Left lobe of liver (tissue), 2 donors: ENCODE measurements at places on chromosomes 1 and 21. TPM values are rescaled to one million over a fixed set of nuclear protein-coding genes. Genes with fewer than 3 reads are reported as not detected.
A peak's percentile ranks its signal among the peaks of the same experiment; 100 is the strongest.

GRCh38 chr1:85316321-85316720 lies 39.9 kb upstream of the BCL10 start:
- DNase-seq: no peak

DNA sequence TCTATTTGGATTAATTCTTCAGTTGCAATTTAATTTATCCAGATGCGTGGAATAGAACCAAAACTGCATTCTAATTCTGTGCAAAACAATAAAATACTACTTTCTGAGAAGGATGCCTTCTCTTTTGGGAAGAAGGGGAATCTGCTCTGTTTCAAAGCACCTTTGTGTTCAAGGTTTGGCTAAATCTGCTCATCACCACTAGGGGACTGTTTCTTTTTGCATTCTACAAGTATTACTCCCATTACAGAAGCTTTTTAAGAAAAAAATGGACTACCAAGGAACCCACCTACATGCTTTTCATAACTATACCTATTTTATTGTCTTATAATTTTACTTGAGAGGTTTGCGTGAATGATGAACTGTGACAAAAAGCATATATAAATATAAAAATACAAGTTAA lies 18.2 kb downstream of the MRPS6 start:
- DNase-seq: no peak

- no peak for DNase-seq
These were observed 62.8 kb downstream of the NRIP1 start for GRCh38 chr21:15001857-15002606.

- DNase-seq: no peak
These were observed 472.7 kb downstream of the PTPRU start for GRCh38 chr1:29708796-29709703.

DNA sequence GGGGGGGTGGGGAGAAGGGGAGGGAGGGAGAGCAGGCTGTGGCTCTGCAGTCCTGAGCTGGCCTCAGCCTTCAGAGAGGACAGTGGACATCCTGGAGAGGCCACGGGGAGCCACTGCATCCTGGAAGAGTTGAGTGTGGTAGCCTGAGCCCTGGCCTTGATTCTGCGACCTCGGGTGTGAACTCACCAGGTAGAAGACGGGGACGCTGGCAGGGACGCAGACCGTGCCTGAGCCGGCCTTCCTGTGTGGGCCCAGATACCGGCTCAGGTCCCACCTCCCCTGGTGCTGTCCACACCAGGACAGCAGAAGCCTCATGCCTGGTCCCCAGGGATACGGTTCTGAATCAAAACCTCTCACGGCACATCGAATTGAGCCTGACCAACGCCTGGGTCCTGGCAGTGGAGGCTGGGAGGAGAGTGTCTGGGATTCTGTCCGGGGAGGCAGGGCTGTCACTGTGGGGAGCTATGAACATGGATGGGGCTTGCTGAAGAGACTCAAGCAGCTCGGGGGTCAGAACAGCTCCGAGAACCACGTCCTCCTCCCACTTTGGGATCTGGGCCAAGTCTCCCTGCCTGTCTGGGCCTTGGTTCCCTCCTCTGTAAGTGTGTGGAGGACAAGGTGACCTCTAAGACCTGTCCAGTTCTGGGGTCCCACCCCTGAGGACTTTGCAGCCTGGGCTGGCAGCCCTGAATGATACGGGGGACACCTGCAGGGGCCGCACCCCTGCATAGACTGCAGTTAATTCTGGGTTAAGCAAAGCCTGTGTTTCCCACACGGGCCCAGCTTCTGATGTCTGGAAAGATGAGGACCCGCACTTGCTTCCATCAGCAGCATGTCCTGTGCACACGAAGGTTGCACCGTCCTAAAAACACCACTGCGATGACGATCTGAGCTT lies 30.4 kb downstream of the RRP1 start:
- no peak for DNase-seq

- DNase-seq: no peak
These were observed 623 bp downstream of the CAPN2 start for GRCh38 chr1:223712850-223713474.

DNA sequence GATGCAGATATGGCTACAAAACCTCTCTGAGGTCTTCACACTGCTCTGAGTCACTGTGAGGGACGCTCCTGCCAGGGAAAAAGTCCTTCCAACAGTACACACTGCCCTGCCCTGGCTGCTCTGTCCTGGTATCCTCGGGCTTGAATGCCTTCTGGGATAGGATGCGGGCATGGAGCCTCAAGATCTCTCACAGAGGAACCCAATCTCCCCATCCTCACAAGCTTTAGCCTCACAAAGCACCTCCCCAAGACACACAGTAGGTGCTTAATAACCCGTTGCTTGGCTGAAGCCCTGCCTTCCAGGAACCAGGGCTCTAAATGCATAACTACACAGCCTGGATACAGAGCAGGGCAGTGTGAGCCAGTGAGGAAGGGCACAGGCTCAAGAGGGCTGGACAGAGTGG lies 9.2 kb downstream of the RAP1GAP start:
- DNase-seq: no peak

DNA sequence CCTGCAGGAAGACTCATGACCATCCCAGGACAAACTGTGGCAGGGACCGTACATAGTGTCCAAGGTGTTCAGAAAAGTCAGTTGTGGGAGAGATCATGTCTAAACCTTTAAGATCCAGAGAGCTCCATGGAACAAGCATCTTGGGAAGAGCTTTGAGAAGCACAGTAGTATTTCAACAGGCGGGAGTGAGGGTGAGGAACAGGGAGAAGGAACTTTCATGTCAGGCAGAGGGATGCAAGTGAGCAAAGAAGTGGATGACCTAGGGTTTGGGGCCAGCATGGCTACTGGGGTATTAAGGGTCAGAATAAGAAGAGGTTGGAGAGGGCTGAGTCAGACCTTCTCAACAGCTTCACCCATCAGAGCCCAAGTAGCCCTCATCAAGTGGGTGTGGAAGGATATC lies 147.9 kb upstream of the ETV3 start:
- DNase-seq: no peak

DNA sequence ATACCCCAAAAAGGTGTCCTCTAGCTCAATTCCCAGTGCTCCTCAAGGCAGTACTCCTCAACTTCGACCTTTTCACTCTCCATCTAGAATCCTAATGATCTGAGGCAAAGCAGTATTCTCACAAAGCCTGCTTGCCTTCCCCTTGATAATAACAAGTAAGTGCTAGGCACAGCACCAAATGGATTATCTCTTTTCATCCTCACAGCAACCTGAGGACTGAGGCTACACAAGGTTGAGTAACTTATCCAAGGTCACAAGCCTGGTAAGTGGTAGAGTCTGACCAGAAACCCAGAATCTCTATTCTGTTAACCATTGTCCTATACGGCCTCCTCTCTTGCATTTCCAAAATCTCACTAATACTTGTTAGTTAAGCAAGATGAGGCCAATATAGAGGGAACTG lies 5.1 kb downstream of the SYDE2 start:
- DNase-seq: no peak

- no peak for DNase-seq
These were observed 55.7 kb upstream of the EFHD2 start for GRCh38 chr1:15353839-15354579.

DNA sequence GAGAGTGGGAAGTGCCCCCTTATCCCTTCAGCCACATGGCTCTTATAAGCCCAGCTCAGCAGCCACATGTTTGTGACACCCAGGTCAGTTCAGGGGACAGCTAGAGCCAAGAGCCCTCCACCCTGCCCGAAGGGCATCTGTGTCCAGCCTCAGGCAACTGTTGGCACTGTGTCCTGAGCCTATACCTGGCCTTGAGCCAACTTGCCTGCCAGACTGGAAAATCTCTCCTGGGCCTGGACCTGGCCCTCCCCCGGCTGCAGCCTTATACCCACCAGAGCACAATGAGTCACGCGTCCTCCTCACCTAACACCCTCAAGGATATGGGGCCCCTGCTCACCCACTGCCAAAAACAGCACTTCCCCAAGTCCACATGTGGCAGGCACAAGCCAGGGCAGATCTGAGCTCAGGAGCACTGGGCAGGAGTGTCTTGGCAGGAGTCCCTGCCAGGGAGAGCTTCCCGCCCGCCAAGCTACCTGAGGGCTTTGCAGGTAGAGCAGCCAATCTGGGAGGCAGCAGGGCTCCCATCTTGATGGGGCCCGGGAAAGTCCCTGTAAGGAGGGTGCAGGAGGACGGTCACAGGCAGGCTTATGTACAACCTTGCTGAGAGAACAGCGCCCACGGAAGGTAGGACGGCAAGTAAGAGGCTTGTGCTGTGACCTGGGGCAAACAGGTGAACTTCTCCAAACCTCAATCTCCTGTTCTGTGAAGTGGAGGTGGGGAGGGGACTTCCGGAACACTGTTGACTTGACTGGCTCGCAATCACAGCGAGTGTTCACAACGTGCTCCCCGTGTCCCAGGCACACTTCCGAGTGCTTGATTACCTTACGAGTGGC lies 19.8 kb upstream of the HSPG2 start:
- peak; percentile 69 for DNase-seq

- no peak for DNase-seq
These were observed at the start of gene CYP4X1 for GRCh38 chr1:47023268-47024140. Gene CYP4X1 (plus strand): TSS chr1:47023669. CDS start chr1:47023818, 149 bp downstream.

- no peak for DNase-seq
These were observed 9.3 kb upstream of the ANGPTL3 start for GRCh38 chr1:62588000-62588399.

GRCh38 chr1:56098946-56099345 lies 480.4 kb downstream of the PLPP3 start:
- no peak for DNase-seq

DNA sequence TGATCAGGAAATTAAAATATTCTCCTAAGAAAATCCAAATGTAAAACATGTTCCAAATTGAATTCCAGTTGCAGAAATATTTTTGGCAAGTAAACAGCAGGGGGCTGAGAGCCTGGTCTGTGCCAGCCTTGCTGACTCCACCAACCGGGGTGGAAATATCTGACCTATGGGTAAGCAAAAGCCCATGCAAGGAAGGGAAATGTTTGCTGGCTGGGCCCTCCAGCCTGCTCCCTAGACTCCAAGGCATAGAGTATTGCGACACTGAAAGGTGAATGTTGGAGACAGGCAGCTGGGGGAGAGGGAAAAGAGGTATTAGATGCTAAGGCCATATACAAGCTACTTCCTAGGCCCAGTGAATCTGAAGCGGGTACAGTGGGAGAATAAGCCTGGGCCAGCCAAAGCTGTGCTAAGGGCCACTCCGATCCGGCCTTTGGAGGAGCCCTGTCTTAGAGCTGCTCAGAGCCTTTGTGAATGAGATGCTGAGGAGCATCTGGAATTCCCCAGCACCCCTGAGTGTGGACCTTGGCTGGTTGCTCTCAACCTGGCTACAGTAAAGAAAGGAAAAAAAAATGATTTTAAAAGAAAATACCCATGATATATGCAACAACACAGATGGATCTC lies 24.9 kb upstream of the ATP1B1 start:
- no peak for DNase-seq

GRCh38 chr1:3155056-3155925 lies 86.3 kb downstream of the PRDM16 start:
- DNase-seq: no peak

- no peak for DNase-seq
These were observed 47.8 kb downstream of the GADD45A start for GRCh38 chr1:67732750-67733151.

- DNase-seq: no peak
These were observed 12.6 kb downstream of the PIGP start for GRCh38 chr21:37060296-37060695.

DNA sequence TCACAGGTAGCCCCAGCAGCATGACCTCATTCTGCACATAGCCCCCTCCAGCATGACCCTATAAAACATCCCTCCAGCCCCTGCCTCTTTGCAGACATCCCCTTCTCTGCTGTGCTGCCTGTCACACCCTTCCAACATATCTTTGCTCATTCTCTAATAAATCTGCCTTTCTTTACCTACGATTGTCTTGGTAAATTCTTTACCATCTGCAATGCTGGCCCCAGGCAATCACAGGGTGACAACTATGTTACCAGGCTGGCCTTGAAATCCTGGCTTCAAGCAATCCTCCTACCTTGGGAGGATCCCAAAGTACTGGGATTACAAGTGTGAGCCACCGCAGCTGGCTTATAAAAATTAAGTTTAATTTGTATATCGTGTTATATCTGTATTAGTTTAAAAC lies 134.5 kb downstream of the VAV3 start:
- DNase-seq: no peak

GRCh38 chr1:237205400-237206064 lies 163.5 kb downstream of the RYR2 start:
- no peak for DNase-seq

- DNase-seq: peak; percentile 18
These were observed 4.9 kb upstream of the TENT5C start for GRCh38 chr1:117600966-117601365.

DNA sequence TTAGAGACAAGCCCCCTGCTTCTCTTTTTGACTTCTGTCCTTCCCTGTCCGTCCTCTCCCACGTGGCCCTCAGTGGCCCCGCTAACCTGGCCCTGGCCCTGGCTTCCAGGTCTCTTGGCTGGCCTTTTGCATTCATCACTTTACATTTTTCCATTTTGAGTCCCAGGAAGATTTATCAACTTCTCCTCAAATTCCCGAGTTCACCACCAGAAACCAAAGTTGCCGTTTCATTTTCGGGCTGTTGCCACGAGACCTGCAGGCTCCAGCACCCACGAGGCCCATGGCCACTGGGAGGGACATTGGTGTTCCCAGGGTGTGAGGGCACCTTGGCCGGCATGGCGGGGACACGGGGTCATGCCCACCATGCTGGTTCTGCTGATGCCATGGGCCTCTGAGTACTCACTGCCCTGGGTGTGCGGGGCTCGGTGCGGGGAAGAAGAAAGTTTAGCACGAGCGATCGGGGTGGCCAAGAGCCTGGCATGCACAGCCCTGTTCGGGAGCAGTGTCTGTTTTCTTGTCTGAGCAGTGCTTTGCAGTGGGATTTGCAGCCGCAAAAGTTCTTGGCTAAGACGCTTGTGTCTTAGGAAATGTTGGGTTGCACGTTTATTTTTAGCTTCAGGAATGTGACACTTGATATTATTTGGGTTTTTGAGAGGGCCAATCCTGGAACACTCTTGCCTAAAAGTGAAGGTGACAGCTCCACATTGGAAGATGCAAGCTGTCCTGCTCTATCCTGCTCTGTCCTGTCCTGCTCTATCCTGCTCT lies 40.4 kb upstream of the ADARB1 start:
- no peak for DNase-seq

- no peak for DNase-seq
These were observed 40.2 kb downstream of the DUSP10 start for GRCh38 chr1:221701570-221702186.

GRCh38 chr1:34975771-34976170 lies 9.4 kb downstream of the TMEM35B start:
- no peak for DNase-seq

- DNase-seq: no peak
These were observed 46.5 kb downstream of the EDEM3 start for GRCh38 chr1:184708084-184708676.

DNA sequence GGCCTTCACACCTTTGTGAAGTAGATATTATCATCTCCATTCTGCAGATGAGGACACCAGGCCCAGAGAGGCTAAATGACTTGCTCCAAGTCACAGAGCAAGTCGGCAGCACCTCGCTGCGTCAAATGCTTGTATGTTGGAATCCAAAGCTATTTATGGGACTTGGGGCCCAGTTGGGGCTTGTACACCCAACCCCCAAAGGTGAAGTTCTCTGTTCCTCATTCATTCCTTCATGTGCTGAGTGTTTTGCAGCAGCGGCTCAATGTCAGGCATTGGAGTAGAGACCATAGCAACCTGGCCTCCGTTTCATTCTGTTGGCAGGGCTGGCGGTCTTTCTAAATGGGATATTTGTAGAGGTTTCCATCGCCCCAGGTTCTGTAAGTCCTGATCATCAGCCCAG lies 113.4 kb upstream of the SLC25A33 start:
- no peak for DNase-seq

BSND gene
- not detected for total RNA-seq

OR2T35 gene
- not detected for total RNA-seq

HFM1 gene
- total RNA-seq: 0.35 TPM

FAM110D gene
- 0.28 TPM for total RNA-seq

YOD1 gene
- 3.0 TPM for total RNA-seq

NUP133 gene
- total RNA-seq: 12.1 TPM

DNASE2B gene
- not detected for total RNA-seq

WNT2B gene
- total RNA-seq: 0.40 TPM

LRRC8B gene
- 2.8 TPM for total RNA-seq
